Activated CD4-positive, CD25-positive, alpha-beta regulatory T cell treated with anti-CD3 and anti-CD28 coated beads, Interleukin-2, amount 50 U/mL, for 72 hours (primary cell): ENCODE measurements at places on chromosomes 6 and 20.

DNA sequence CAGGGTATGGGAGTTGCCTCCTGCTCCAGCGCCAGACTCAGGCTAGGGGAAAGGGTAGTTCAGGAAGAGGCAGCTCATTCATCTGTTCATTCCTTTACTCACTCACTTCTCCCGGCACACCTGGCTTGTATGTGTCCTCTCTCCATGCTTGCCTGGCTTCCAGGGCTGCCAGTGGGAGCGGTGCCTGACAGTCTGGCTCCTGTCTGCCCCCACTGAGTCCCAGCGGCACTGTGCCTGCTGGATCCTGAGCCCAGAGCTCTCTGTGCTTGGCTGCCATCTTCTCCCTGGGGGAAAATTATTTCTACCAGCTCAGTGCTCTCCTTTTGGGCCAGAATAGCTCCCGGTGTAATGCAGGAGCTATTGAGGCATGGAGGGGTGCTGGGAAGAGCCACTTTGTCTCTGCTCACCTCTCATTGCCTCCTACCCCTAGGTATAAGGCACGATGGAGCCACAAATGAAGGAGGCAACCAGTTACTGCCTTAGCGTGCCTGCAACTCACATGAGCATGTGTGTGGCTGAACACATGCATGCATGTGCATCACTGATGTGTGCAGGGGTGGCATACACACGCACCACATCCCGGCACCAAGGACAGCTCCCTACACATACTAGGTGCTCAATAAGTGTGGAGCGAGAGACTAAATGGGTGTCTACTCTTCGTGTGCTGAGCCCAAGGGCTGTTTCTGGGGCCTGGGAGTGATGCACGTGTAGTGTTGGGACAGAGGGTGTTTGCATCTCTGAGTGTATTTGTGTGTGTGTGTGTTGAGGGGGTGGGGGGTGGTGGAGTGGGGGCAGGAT is 46.6 kb downstream of the CDH22 start:
- no peak for DNase-seq

- peak; percentile 20 for DNase-seq
Observed at GRCh38 chr6:15501826-15502445, 160.9 kb downstream of the DTNBP1 start.

- DNase-seq, result no peak
Observed at GRCh38 chr20:51230727-51231126, 207.8 kb upstream of the KCNG1 start.

DNA sequence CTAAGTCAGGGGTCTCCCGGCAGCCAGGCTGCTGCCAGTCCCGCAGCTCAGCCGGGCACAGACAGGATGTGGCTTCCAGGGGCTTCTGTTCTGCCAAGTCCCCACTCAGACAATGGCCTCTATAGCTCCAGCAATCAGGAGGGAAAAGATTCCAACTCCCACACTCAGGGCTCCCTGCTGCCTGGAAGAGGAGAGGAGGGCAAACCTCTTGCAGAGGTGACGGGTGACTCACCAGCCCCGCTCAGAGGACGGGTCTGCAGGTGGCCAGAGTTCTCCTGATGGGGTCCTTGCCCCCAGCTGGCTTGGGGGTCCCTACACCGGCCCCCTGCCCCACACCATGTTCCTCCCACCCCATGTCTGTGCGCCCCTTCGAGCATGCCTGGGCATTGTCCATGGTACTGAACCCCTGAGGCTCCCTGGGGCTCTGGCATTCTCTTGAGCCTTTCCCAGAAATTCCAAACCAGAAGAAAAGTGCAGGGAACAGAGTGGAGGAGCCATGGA is 32.6 kb downstream of the NTSR1 start:
- DNase-seq, result no peak

GRCh38 chr6:168225471-168225911 is 94.1 kb downstream of the DACT2 start:
- DNase-seq, result no peak

GRCh38 chr6:140845701-140846100 is 1287.0 kb upstream of the GJE1 start:
- no peak for DNase-seq

- DNase-seq, result no peak
Observed at GRCh38 chr6:136307351-136307750, 17.7 kb upstream of the BCLAF1 start.

GRCh38 chr6:102038964-102039363 is 645.5 kb downstream of the GRIK2 start:
- DNase-seq, result no peak

DNA sequence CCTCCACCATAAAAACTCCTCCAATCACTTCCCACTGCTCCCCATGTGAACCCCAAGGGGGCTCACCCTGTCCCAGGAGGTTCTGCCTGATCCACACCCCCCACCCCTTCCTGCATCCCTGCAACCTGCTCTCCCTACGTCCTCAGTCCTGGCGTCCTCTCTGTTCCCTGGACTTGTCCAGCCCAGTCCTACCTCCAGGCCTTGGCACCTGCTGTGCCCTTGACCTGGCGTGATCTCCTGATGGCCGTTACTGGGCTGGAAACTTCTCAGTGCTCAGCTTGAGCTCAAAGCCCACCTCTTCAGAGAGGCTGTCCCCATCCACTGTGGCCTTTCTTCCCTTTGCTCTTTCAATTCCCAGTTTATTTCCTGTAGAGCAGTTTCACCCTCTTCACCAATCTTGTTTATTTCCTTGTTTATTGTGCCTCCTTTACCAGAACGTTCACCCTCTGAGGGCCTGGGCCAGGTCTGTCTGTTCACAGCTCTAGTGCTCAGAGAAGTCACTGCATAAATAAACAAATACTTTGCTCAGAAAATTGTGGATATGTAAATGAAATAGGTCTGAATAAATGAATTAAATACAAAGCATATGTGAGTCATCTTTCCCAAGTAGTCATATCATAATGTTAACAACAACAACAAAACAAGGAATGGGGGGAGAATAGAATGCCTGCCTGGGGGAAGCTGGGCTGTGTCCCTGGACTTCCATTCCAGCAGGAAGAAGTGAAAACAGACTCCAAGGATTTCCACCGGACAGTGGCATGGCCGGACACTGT is 175.7 kb upstream of the SULF2 start:
- DNase-seq, result no peak

GRCh38 chr20:57420571-57421252 is 29.5 kb downstream of the RBM38 start:
- no peak for DNase-seq

- no peak for DNase-seq
Observed at GRCh38 chr20:32449057-32449889, 91.1 kb downstream of the ASXL1 start.

DNA sequence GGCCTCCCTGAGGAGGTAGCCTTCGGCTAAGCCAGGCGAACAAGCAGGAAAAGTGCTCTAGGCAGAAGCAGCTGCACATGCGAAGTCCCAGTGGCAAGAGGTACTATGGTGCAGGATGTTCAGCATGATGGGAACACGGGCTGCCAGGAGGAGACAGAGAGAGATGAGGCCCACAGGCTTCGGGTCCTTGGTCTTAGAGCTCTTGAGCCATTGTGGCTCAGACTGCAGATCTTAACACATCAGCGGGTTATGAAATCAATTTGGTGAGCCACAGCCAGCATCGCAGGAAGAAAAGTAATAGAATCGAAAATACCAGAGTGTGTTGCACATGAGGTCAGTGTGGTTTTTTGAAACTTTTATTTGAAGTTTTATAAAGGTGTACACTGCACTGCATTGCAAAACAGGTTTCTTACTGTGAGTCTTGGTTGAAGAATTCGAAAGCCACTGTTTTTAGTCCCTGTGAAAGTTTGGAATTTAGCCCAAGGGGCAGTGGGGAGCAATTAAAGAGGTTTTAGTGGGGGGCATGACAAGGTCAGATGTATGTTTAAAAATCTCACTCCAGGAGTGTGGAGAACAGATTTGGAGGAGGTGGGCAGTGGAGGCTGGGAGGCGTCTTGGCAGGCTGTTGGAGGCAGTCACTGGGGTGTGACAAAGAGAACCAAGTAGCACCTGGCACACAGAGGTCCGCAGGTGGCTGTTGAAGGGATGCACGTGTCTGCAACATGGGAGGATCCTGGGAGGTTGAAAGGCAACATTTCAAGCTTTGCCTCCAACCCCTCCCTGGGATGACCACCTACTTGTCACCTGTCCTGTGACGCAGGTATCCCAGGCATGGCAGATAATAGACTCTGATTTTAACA is 69.3 kb downstream of the EYA2 start:
- DNase-seq, result no peak

GRCh38 chr6:108145639-108146038 is 20.2 kb upstream of the NR2E1 start:
- DNase-seq, result no peak

DNA sequence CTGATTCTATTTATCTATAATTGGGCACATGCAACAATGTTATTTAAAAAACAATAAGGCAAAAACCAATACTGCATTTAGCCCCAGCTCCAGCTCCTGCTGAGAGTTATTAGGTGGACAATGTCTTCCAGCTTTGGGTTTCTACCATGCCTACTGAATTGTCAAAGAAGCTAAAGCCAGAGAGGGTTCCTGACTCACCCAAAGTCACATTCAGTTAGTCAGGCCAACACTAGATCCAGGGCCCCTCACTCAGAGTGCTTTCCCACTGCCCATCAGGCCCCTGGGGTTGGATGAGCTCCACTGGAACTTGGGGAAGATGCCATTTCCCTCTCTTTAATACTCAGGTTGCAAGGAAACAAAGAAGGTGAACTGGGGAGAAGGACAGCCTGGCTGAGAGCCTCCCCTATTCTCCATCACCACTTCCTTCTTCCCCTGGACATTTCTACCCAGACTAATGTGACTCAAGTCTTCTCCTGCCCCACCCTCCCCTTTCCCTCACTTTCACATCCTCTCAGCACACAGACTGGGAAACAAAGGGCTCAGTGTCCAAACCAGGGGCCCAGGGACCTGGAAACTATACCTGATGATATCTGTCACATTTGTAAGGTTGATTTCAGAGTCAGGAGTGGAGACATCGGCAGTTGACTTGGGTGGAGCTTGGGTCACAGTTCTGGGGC is 6.0 kb downstream of the TREM1 start:
- no peak for DNase-seq

DNA sequence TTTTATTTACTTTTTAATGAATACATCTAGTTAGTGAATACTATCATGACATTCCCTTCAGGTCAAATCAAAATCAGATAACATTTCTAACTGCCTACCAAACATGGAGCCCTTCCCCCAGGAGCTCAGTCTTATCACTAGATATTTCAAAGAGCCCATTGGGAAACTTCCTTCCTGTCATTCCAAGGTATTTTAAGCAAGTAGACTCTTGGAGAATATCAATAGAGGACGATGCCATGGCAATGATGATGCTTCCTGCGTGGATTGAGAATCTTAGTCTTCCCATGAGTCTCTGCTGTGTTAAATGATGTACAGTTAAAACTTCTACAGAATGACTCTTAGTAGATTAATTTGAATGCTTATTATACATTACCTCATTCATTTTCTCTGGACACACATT is 384.9 kb downstream of the CENPW start:
- DNase-seq, result no peak

GRCh38 chr6:133746417-133746770 is 142.5 kb upstream of the TCF21 start:
- no peak for DNase-seq

DNA sequence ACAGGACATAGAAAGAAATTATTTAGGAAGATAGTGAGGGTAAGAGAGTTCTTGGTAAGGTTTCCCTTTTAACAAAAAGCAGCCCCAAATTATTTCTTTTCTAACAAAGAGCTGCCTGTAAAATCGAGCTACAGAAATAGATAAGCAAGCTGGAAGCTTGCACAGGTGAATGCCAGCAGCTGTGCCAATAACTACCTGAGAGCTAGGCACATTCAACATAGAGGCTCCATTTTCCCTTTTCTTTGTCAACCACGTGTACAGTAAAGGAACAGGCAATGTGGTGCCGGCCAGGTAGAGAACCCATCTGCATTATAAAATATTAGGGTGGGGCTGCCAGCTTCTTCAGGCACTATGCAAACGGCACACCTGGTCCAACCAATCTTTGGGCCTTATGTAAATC is 341.6 kb upstream of the JAG1 start:
- no peak for DNase-seq

- DNase-seq, result no peak
Observed at GRCh38 chr6:119499797-119500196, 150.2 kb upstream of the MAN1A1 start.

GRCh38 chr6:89834884-89835792 is 5.5 kb downstream of the CASP8AP2 start:
- DNase-seq, result peak; percentile 37

DNA sequence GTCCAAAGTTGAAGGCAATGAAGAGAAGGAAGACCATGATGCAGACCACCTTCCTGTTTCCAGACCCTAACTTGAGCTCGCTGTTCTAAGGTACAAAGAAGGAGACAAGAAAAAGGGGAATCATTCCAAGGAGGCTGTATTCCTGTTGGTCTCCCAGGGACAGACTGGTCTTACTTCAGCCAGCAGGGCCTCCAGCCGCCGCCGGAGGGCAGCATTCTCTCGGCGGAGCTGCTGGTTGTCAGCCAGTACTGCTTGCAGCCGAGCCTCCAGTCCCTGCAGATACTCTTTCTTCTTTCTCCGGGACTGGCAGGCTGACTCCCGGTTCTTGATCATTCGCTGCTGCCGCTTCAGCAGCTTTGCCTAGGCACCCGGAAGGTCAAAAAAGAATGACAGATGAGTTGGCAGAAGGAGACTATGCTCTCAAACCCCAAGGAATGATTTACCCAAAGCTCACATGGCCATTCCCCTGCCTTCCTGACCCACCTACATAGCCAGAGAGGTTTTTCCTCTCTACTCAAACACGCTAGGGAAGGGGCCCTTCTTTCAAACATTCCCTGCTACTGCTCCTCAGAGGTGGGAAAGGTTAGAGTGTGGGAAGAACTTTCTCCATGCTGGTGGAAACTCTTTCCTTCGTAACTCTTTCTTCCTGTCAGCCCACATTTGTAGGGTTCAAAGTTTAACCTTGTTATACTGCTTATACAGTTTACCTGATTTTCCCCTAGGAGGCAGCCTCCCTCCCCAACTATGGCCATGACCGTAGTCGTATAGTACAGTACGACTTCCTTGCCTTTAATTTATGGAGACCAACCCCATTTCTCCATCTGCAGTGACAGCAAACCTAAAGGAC is 9.0 kb downstream of the ATF6B start:
- peak; percentile 61 for DNase-seq

DNA sequence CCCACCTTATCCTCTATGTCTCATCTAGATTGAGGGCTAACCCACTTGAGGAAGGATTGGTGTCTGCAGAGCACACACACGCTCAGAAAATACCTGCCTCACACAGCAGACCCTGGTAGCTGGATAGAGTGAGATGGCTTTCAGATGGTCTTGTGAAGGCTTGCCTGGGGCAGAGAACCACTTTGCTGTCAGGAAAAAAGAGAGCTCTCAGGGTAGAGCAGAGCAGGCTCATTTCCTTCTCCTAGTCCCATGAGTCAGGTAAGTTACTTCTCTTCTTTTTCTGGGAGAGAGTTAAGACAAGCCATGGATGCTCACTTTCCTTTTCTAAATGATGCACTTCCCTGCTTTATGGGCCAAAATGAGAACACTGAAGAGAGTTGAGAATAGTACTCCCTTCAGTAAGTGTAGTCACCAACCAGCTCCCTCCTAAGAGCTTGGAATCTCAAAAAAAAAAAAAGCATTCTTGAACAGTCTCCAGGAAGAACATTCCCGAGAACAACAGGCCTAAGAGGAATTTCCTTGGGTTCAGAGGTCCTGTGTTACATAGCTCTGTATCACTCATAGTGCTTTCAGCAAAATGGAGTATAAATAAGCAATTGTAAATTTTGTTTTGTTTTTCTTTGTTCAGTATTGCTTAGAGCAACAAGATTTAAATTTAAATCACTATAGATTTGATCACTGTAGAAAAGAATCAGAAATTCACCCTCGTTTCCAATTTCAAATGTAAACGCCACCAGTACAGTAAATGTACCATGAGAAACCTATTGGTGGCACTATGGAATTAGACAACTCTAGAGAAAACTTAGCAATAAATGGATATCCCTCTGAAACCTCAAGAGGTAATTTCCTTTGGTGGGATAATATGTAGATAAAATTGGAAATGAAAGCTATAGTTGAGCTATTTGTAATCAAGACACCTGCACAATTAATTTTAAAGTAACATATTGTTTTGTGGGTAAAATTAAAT is 530.3 kb downstream of the RFPL4B start:
- no peak for DNase-seq
